ENCODE measurements at places on chromosomes 3 and 15.

DNA sequence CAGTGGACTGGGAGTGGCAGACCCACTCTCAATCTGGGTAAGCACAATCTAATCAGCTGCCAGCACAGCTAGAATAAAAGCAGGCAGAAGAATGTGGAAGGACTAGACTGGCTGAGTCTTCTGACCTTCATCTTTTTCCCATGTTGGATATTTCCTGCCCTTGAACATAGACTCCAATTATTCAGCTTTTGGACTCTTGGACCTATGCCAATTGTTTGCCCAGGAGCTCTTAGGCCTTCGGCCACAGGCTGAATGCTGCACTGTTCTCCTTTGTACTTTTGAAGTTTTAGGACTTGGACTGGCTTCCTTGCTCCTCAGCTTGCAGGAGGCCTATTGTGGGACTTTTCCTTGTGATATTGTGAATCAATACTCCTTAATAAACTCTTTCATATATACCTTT is 477.7 kb upstream of the ZNF385D start:
- DNase-seq, result no peak

GRCh38 chr3:190579514-190580137 is 65.7 kb downstream of the IL1RAP start:
- DNase-seq, result no peak

GRCh38 chr15:40511093-40511471 is 40.3 kb downstream of the CHST14 start:
- DNase-seq, result peak; percentile 39

DNA sequence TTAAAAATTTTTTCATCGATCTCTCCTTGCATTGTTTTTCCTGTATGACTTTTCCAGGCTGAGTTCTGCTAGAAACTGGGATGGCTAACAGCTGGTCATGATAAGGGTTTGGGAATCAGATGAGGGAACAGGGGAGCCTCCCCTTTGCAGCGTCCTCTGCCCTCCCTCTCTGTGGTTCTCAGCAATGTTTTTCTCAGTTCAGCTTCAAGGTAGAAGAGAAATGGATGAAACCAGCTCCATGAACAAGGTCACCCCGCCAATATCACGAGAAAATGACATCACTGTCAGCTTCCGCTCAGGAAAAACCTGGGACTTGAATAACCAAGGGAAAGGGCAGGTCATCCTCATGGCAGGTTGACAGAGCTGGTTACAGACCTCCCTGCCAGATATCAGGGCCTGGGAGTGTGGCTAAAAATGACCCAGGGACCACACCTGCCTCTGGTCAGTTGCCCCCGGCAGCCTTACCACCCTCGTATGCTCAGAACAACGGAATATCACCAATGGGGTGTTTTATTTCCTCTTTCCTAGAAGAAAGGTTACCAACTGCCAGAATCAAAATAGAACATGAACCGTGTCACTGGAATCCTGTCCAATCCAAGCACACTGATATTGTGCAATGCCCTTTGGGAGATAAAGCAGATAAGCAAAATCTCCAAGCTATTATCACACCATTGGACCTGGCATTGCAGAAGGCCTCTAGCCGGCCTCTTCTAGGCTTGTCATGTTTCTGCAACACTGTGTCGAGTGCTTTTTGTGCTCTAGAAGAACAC is 26.1 kb downstream of the LSM3 start:
- DNase-seq, result no peak

GRCh38 chr15:76871930-76872329 is 33.2 kb downstream of the SCAPER start:
- DNase-seq, result no peak

GRCh38 chr3:126314790-126315658 is 42.2 kb downstream of the KLF15 start:
- DNase-seq, result no peak

- DNase-seq, result no peak
These were observed 41.1 kb downstream of the CACNA2D3 start for GRCh38 chr3:54163441-54163840.

DNA sequence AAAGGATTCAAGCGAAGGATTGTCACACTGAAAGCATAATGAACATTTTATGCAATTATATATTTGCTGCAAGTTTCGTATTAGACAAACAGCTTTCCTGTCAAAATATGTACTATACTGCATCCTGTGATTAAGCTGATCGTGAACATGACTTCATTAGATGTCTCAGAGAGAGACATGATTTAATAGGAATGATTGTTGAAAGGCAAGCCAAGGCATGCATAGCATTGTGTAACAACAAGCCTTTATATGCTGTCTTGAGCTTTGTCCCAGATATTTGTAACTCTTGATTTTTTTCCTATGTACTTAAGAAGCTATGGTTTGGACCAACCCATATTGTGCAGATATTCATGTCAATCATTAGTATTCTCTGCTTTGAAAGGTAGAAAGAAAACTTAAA is 309.1 kb downstream of the KCNH8 start:
- no peak for DNase-seq

- DNase-seq, result no peak
These were observed 53.5 kb downstream of the ZPLD1 start for GRCh38 chr3:102488331-102488730.

DNA sequence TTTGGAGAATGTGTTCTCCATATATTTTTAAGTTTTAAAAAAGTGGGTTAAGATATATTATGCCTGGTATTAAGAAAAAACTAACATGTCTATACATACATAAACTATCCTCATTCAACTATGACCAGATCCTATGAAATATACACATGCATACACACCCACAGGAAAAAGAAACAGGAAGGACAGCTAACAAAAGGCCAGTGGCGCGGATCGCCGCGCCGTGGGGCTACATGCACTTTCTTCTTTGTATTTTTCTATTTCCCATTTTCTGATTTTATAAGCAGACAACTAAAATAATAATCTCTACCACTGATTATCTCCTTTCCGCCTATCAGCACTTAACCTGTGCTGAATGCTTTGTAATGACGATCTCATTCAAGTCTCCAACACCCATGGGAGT is 160.1 kb downstream of the OR4M2 start:
- DNase-seq, result no peak

DNA sequence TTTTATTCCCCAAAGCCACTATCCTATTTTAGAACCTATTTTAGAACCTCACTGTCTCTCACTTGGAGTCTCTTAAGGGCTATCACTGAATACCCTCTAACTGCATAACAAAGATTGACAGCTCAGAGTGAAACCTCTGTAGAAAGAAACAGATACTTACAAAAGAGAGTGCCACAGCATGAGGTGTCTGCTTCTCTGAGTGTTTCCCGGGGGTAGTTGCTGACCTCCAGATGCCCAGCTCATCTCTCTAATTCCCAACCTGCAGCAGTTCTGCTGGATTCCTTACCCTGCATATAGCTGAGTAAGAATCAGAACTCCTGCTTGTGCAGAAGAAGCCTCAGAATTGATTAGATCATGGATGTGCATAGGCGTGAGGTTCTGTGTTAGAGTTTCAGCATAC is 34.5 kb downstream of the P3H2 start:
- DNase-seq, result no peak

DNA sequence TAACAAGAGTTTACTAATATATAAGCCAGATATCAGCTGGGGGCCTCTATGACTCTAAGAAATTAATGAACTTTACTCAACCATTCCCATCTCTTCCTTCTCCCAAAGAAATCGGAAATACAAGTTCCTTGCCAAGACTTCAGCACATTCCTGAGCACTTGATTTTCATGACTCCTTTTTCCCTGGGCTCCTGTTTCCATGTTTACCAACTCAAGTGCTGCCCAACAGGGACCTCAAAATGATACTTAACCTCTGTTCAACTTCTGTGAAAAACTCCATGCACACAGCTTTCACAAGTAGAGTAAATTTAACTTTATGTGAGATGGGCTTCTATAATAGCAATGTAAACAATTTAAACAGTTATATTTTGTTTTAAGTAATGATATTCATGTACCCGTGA is 315.8 kb upstream of the CDIN1 start:
- DNase-seq, result no peak

- no peak for DNase-seq
These were observed 18.1 kb downstream of the MYO1E start for GRCh38 chr15:59354417-59355031.

DNA sequence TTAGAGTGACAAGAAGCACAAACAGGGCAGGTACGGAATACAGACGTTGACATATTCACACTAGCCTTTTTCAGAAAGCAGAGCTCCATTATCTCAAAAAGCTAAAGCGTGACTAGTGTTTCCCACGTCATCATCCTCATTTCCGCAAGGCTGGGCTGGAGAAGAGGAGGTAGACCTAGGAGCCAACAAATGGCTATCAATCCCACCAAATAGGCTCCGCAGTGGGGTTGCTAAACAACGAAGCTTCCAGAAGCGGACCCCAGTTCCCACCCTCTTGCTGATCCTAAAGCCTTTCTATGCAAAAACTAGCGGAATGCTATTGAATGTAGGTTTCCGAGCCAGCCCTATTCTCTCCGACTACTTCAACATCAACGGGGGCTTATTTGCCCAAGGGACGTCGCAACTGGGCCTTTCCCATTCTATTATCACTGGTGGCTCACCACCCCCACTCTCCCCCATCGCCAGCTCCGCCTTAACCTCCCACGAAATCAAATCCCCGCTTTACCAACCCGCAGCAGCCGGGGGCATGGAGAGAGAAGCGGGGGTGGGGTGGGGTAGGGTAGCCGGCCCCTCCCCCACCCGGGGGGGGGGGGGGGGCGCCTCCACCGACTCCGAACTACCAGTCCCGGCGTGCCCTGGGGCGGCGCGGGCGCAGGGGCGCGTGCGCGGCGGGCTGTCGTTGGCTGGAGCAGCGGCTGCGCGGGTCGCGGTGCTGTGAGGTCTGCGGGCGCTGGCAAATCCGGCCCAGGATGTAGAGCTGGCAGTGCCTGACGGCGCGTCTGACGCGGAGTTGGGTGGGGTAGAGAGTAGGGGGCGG is at the start of gene MORF4L1:
MORF4L1 (plus strand) TSS at position 736 of the 817 bp plus-strand sequence. CDS start 128 bp downstream, outside the sequence.
- peak; percentile 95 for DNase-seq

DNA sequence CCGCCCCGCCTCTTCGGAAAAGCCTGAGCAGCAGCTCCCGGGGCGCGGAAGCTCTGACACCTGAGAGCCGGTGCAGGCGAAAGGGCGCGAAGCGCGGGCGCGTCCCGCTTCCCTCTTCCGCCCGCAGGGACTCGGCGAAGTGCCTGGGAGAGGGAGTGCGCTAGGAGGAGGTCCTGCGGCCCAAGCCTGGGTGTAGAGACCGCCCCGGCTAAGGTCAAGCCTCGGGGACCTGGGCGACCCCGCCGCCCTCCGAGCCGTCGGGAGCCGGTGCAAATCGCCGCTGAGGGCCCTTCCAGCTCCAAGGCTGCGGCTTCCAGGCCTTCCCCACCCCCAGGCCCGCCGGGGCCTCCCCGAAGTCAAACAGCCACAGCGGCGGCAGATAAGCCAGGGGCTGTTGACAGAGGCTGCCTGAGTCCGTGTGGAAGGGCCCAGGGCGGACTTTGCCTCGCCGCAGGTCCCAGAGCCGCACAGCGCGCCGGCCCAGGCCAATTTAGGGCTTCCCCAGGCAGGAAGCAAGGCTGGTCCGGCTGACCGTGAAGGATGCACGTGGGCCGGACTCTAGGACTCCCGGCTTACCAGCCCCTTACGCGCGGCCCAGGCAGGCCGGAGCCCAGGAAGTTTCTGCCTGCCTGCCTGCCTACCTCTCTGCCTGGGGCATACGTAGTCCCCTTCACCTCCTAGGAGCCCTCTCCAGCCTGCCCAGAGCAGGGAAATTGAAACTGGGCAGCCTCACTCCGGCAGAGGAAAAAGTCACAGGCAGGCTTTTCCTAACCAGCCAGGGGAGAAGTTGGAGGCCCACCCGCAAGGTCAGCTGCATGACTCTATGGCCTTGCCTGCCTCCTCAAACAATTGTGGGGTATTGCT is 2.3 kb downstream of the ITPKA start:
- DNase-seq, result no peak

DNA sequence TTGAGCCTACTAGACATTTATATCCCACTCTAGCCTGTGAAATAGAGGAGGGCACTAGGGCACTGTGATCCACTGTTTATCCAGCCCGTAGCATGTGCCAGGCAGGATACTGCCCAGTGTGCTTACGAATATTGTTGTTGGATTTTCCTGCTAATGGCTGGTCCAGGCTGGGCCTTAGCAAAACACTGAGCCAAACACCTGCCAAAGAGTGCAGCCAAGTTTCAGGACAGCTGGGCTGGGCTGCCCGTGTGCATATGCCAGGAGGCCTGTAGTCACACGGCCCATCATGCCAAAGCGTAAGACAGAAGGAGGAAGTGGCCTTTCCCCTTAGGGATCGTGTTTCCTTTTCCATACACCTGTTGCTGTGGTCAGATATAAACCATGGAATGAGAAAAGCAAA is 54.5 kb upstream of the ABHD10 start:
- no peak for DNase-seq

- no peak for DNase-seq
These were observed 9.2 kb upstream of the CD200R1L start for GRCh38 chr3:112855883-112856282.

- no peak for DNase-seq
These were observed 7.0 kb downstream of the SLC25A38 start for GRCh38 chr3:39390181-39390580.

- no peak for DNase-seq
These were observed 122.2 kb downstream of the CMSS1 start for GRCh38 chr3:99939876-99940275.

All from stimulated activated CD8-positive, alpha-beta memory T cell treated with anti-CD3 and anti-CD28 coated beads, Interleukin-4, amount 100 ng/mL, for 48 hours (primary cell).